Stimulated activated CD4-positive, alpha-beta T cell treated with anti-CD3 and anti-CD28 coated beads, Interleukin-4, amount 100 ng/mL, for 48 hours (primary cell): ENCODE measurements at places on chromosomes 12 and 14.

DNA sequence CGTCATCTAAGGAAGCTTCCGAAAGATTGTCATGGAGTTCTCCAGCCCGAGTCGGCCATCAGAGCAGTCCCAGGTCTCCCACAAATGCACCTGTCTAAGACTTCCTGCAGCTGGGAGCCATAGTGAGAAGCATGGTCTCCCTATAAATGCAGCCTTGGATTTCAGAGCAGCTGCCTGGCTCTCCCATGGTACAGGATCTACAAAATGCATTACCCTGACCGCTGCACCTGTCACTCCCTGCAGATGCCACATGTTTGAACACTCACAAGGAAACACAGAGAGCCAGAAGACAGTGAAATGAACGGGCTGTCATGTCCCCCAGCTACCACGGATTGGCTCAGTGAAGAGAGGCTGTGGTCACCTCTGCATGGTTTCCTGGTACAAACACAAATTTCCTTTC is 702.7 kb downstream of the MED13L start:
- no peak for DNase-seq

DNA sequence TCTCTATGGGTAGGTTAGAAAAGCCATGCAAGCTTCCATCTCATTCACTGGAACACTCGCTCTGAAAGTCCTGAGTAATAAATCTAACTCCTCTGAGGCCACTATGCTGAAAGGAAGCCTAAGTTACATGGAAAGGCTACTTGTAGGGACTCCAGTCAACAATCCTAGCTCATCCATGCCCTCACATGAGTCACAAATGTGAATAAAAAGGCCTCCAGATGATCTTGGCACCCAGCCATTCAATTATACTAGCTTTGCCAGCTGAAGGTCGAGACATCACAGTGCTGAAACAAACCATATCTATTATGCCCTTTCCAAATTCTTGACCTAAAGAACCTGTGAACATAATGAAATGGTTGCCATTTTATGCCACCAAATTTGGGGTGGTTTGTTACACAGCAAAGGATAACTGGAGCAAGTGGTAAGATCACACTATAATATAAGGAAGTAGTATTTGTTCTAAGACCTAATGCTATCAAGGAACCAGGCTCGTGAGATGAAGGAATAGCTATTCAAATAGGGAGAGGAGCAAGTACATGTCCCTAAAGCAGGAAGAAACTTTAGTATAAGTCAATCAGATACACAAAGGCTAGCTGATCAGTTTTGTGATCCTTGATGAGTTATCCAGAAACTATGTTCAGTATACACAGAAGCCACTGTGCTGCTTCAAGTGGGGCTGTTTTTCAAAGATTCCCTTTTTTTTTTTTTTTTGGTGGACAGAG is 142.1 kb downstream of the MED13L start:
- DNase-seq = no peak

GRCh38 chr14:38256533-38256840 is 594 bp upstream of the CLEC14A start:
- DNase-seq = no peak

DNA sequence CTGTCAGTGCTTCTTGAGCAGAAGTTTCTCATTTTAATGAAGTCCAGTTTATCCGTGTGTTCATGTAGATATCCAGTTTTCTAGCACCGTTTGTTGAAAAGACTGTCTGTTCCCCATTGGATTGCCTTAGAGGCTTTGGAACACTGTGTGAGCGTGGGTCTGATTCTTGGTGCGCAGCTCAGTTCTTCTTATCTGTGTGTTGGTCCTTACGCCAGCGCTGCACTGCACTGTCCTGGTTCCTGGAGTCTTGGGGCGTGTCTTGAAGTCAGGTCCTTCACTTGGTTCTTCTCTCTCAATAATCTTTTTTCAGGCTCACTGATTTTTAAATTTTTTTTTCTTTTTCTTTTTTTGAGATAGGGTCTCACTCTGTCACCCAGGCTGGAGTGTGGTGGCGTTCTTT is 25.5 kb downstream of the EP400 start:
- no peak for DNase-seq

GRCh38 chr12:3834774-3835173 is 38.4 kb downstream of the PARP11 start:
- DNase-seq = no peak

DNA sequence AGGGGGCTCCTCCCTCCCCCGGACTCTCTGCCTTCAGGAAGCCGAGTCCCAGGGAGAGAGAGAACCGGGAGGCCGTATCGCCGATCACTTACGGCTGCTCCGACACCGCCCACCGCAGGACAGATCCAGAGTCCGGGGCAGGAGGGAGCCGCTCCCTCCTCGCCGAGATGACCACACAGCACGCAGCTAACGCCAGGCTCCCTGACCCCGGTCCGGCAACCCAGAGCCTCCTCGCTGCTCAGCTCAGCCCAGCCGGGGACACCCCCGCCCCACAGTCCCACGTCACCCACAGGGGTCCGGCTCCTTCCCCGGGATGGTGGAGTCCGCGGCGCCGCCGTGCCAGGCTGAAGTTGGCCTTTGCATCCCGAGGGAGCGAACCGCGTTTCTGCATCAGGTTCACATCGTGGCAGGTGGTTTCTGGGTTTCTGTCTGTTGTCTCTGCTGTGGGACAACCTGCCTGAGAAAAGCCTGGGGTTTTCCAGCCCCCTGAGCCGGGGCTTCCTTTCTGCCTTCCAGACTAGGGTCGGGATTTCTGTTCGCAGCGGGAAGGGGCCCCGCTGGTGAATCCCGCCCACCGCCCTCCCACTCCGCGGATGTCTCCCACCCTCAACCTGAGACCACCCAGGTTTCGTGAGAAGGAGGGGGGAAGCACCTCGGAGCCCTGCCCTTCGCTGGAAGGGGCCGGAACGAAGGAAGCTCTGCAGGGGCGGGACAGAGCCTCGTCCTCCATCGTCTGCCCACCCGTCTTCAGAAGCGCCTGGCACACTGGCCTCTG is 61.2 kb downstream of the NOC4L start:
- DNase-seq = no peak

DNA sequence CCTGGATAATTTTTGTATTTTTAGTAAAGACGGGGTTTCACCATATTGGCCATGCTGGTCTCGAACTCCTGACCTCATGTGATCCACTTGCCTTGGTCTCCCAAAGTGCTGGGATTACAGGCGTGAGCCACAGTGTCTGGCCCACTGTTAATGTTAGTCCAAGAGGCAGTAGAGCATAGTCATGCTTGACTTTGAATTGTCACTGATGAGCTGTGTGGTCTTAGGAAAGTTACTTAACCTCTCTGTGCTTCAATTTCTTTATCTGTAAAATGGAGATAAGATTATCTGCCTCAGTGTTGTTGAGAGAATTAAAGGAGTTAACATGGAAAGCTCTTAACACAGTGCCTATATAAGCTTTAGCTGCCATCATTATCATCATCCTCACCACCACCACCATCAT is 78.1 kb downstream of the TBX3 start:
- DNase-seq = no peak

DNA sequence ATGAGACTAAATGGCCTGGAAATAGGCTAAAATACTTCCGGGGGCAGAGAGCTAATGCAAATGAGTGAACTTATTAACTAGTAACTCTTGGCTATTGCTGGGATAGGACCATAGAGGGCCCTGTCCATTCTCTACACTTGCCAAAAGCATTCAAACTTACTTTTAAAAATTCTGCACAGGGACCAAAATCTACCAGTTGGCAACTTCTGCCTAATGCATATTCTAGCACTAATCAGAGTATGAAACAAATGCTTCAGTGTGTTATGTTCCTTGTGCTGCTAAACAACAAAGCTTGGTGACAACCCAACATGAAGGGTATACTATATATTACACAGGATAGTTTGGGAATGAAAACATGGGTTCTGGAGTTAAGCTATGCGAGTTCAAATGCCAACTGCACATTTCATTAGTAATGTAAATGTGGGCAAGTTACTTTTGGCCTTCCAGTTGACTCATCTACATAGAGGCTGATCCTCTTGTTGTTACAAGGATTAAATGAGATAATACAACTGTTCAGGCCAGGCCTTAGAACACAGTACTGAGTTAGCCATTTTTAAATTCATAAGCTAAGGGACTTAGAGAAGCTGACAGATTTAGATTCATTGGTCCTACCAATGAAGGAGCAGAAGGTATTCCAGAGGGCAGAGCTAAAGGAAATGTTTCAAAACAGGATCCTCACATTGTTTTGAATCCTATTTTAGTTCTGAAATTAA is 32.4 kb downstream of the HIGD1C start:
- no peak for DNase-seq

DNA sequence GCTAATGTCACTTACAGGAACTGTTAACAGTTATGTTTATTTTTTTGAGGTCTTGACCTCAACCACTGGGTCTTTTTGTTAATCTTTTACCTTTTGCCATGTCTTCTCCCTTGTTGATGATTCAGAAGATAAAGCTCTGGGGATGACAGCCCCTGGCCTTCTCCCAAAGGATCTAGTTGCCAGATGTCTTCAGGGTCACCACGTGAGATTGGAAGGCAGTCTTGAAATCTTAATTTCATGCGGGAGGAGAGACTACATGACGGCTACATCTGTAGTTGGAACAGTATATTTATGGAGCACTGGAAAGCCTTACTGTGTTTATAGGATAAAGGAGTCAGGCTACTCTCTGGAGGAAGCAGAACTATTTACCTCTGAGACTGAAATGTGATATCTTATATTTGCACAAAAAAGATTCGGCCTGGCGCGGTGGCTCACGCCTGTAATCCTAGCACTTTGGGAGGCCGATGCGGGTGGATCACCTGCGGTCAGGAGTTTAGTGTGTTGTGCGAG is 5.6 kb downstream of the MLEC start:
- no peak for DNase-seq

GRCh38 chr14:102323102-102323501 is 3.6 kb downstream of the ZNF839 start:
- no peak for DNase-seq

- DNase-seq = no peak
Measured at GRCh38 chr12:105765053-105766014, 373.4 kb downstream of the NUAK1 start.

- no peak for DNase-seq
Measured at GRCh38 chr12:26620907-26621306, 212.1 kb downstream of the ITPR2 start.
